ENCODE measurements at places on chromosomes 5 and 9.

- no peak for DNase-seq
These were observed 2.7 kb downstream of the TERT start for GRCh38 chr5:1292139-1292538.

DNA sequence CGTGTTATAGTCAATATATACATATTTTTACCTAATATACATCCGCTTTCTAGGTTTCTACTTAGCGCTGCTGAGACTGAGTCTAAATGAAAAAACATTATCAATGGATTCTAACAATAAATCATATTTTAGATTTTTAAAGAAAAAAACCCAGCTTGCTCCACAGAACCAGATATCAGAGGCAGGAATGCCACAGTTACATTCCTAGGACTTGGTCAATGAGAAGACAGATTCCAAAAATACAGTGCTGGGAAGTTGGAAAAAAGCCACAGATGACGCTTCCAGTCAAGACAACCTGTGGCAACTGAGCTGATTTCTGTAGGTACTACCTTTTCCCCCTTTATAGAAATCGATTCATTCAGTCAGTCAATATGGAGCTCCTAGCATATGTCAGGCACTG lies 577 bp upstream of the CCDC112 start:
- no peak for DNase-seq

- DNase-seq = no peak
These were observed 162.7 kb upstream of the SGCD start for GRCh38 chr5:156164306-156164705.

DNA sequence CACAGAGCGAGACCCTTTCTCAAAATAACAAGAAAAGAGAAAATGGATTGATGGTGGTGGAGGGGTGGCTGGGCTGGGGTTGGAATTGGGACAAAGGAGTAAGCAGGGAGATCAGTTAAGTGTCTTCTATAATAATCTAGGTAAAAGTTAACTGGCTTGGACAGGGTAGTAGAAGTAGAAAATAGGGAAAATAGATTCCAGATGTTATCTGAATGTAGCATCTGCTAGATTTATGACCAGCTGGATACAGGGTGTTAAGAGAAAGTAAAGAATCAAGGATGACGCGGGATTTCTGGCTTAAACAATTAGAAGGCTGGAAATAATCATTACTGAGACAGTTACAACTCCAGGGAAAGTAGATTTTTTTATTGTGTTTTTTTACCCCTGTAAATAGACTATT lies 13.0 kb downstream of the PPP6C start:
- no peak for DNase-seq

- no peak for DNase-seq
These were observed 7.0 kb upstream of the IRF1 start for GRCh38 chr5:132497488-132497997.

GRCh38 chr5:173830421-173830820 lies 57.7 kb upstream of the CPEB4 start:
- DNase-seq = no peak

GRCh38 chr9:126391713-126392661 lies 65.4 kb downstream of the MVB12B start:
- DNase-seq = no peak

DNA sequence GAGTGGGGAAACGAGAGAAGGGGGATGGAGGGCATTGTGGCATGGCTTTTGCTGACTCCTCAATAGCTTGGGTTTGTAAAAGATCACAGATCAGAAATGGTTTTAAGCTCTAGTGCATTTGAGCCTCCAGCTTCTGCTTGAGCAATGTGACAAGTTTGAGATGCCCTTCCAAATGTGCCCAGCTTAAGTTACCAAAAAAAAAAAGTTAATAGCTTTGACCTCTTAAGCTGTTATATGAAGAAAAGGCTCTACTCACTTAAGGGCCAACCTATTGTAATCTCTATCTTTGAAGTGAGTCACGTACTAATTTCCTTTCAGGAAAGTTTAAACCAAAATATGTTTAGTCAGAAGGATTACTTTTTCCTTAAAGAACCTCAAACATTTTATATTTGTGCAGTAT lies 428.8 kb upstream of the ACTBL2 start:
- DNase-seq = no peak

GRCh38 chr5:116303340-116303739 lies 218.5 kb downstream of the COMMD10 start:
- no peak for DNase-seq

DNA sequence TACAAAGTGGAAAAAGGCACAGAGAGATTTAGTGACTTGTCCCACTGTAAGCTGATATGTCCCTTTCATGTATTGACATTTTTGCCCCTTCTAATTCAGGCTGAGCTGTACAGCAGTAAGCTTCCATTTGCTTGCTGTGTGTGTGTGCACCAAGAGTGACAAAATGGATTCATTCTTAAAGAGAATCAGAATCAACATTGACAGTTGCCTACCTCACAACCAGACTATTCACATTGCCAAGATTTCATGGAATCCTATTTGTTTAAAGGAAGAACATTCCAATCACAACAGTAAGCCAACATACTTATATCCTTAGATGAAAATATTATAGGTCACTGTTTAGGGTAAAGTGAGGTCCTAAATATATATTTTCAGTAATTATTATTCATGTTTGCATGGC lies 102.6 kb downstream of the TMEM232 start:
- DNase-seq = no peak

- DNase-seq = no peak
These were observed 14.7 kb downstream of the DIAPH1 start for GRCh38 chr5:141603923-141604717.

DNA sequence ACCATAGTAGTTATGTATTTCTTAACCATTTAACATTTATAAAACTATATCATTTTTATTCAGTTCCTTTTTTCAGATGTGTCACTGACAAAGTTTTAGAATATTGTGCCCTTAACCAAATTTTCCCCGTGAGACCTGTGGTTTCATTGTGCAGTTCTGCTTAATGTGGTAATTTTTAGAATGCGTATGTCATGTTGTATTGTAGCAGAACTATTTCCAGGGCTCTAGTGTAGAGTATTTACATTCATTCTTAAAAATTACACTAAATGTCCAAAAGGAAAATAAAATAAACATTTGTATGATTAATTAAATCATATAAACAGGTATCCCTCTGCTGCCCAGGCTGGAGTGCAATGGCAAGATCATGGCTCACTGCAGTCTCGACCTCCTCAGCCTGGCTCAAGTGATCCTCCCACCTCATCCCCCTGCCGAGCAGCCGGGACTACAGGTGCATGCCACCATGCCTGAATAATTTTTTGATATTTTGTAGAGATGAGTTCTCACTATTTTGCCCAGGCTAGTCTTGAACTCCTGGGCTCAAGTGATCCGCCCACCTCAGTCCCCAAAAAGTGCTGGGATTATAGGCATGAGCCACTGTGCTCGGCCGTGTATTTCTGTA lies 15.4 kb downstream of the SERINC5 start:
- no peak for DNase-seq

- no peak for DNase-seq
These were observed 171.6 kb upstream of the GPR151 start for GRCh38 chr5:146687630-146688029.

GRCh38 chr9:34072410-34072809 lies 23.7 kb upstream of the UBAP2 start:
- no peak for DNase-seq

DNA sequence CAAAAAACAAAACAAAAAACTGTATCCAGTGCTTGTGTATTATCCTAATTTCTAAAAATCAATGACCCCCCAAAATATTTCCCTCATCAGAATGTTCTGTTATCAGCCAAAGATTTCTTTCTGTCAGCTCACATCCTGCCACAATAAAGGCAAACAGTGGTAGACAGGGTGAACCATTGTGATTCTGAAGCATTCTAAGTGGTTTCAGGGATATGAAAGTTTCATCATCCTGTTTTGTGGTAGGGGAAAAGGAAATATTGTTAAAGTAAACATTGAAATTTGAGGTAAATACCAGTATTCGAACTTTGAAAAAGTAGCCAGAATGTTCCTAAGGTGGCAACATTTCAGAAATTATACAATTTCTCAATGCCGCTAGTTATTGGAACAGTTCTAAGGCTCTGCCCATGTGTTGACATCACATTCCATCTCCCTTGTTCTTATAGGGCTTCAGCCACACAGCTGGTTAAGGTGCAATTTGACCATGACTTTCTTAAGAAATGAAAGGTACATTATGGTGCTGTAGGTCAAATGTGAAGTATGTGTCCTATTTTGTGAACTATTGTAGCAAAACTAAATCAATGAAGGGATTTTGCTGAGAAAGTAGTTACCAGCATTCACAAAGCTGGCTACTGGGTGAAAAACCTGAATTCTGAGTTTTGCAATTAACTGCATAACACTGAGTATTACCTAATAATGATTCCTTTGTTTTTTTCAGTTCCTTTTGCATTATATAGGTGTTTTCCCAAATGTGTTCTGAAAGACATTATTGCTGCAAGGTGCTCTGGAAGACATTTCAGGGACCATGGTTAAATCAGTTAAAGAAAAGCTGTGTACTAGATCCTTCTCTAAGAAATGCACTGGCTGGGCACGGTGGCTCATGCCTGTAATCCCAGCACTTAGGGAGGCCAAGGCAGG lies 107.6 kb upstream of the RASGRF2 start:
- DNase-seq = no peak

DNA sequence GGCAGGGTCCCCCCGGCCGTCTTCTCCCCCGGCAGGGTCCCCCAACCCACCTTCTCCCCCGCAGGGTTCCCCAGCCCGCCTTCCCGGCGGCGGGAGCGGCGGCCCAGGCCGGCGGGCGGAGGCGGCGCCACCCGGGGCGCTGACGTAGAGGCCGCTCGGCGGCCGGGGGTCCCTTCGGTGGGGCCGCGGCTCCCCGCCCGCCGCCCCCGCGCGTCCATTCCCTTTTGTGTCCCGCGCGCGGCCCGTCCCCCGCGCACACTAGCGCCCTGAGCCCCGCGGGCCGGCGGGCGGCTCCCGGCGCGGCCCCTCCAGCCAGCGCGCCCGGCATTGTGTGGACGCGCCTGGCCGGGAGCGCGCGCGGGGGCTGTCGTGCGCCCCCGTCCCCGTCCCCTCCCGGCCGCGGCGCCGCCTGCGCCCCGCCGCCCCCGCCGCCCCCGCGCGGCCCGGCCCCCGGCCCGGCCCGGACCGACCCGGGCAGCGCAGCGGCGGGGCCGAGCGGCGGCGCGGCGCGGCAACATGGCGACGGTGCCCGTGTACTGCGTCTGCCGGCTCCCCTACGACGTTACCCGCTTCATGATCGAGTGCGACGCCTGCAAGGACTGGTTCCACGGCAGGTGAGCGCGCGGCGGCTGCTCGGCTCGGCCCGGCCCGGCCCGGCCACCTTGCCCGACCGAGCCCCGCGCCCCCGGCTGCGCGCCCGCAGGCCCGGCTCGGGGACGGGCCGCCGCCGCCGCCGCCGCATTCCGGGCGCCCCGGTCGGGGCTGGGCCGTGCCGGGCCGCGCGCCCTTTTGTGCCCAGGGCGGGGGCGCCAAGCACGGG lies at the start of gene PHF2:
PHF2 (plus strand) TSS at position 327 of the 820 bp plus-strand sequence; CDS start at position 517, 190 bp downstream.
- DNase-seq = no peak

DNA sequence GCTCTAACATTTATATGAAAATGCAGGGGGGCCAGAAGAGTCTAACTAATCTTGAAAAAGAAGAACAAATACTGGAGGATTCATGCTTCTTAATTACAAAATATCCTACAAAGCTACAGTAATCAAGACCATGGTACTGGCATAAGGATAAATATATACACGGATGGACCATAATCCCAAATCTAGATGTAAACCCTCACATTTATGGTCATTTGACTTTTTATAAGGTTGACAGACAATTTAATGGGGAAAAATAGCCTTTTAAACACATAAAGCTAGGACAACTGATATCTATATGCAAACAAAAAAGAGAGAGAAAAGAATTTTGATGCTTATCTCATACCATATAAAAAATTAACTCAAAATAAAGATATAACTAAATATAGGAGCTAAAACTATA lies 55.9 kb downstream of the YIPF5 start:
- no peak for DNase-seq
